ENCODE measurements at places on chromosomes 16 and 17.
A peak's percentile ranks its signal among the peaks of the same experiment; 100 is the strongest.

DNA sequence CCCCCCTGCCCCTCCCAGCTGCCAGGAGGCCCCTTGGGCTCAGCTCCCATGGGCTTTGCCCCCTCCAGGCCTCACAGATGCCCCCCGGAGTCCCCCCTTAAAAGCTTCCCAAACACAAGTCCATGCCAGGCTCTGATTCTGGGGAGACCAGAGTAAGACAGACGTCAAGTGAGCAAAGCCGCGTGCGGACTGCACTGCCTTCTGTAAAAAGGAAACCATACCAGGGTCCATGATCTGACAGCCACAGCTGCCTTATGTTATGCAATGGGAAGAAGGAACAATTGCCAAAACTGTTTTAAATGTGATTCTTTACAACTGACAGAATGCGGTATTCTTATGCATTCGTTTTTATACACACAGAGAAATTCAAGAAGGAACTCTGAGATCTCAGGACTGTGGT lies 17.9 kb upstream of the HEXD start:
- no peak for DNase-seq

DNA sequence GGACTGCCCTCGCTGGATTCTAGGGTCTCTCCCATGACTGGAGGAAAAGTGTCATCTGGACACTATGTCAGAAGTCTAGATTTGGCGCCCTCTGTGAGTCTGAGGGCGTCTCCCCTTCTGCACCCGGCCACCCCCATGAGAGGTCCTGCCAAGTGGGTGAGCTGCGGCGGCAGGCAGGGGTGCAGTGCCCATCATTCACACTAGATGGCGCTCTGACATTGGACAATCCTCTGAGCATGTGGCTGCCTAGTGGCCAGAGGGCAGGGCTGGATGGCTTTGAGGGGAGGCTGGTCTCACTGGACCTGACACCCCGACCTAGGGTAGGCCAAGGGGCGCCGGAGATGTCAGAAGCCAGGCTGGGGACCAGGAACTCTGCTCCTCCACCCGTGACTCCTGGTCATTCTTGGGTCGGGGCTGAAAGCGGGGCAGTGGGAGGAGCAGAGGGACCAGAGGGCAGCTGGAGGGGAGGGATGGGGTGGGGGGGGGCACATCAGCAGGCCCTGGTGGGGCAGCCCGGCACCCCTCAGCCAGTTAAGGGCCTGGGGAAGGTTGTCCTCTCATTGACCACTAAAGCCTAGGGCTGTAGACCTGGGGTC lies 28.0 kb downstream of the MRM1 start:
- peak; percentile 60 for DNase-seq

- no peak for DNase-seq
Observed at GRCh38 chr17:59441464-59442096, 110.1 kb downstream of the YPEL2 start.

DNA sequence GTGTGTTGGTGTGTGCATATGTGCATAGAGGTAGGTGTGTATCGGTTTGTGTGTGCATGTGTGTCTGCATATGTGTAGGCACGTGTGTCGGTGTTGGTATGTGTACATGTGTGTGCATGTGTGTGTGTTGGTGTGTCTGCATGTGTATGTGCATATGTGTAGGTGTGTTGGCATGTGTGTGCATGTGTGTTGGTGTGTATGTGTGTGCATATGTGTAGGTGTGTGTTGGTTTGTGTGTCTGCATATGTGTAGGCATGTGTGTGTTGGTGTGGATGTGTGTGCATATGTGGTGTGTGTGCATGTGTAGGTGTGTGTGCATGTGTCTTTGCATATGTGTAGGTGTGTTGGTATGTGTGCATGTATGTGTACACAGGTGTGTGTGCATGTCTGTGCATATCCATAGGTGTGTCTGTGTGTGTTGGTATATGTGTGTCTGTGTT lies 3.9 kb upstream of the AATK start:
- DNase-seq: no peak

- DNase-seq: no peak
Observed at GRCh38 chr16:57044931-57045693, 47.3 kb upstream of the CPNE2 start.

DNA sequence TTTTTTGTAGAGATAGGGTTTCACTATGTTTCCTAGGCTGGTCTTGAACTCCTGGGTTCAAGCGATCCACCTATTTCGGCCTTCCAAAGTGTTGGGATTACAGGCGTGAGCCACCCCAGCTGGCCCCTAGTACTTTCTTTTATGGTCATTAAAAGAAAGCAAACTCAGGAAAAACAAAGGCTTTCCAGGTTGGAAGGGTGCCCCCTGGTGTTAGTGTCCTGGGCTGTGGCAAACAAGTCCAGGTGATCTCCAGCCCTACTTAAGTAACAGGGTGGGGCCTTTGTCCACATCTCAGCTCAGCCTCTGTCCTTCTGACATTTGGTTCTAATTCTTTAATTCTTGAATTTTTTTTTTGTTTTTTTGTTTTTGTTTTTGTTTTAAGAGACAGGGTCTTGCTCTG lies 6.9 kb downstream of the IGFBP4 start:
- DNase-seq: no peak

DNA sequence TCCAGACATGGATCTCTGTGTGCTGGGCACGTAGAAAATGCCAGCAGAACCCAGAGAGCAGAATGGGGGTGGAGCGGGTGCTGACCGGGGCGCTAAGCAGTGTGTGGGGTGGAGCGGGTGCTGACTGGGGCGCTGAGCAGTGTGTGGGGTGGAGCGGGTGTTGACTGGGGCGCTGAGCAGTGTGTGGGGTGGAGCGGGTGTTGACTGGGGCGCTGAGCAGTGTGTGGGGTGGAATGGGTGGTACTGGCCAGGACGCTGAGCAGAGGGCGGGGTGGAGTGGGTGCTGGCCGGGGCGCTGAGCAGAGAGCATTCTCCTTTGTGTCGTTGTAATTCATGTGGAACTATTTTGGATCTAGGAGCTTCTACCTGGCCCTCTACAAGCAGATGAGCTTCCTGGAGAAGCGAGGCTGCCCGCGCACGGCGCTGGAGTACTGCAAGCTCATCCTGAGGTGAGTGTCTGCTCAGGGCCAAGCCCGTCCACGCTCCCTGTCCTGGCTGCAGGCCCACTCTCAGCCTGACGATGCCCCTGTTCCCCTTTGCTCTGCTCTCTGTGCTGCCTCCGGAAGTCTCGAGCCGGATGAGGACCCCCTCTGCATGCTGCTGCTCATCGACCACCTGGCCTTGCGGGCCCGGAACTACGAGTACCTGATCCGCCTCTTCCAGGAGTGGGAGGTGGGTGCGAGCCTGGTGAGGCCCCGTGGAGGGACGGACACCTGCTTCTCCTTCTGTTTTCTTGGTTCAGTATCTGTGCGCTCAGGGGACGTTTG lies 20.3 kb upstream of the MC1R start:
- DNase-seq: no peak

DNA sequence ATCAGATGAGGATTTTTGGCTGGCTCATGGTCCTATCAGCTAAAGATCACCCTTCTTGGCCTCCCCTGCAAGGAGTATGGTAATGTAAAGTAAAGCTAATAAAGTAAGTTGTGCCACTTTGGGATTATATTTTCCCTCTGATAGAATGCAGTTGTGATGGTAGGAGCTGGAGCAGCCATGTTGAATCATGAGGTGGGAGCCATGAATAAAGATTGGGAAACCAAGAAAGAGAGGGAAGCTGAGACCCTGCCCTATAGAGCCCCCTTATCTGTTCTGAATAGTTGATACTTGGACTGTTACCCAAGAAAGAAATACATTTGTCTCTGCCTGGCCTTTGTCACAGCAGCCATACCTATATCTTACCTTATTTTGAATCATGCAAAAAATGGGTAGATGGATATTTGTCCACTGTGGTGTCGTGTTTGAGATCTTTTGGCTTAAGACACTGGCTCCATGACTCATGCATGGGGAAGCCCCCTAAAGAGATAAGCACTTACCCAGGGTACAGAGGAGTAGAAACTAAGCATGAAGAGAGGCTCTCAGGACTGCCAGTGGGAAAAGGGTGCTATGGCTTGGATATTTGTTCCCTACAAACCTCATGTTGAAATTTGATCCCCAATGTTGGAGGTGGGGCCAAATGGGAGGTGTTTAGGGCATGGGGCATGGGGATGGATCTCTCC lies 17.7 kb upstream of the TVP23A start:
- no peak for DNase-seq

- DNase-seq: peak; percentile 84
Observed at GRCh38 chr17:36463916-36464764, 22.3 kb upstream of the ZNHIT3 start.

- DNase-seq: no peak
Observed at GRCh38 chr16:84687715-84688114, 12.1 kb upstream of the USP10 start.

DNA sequence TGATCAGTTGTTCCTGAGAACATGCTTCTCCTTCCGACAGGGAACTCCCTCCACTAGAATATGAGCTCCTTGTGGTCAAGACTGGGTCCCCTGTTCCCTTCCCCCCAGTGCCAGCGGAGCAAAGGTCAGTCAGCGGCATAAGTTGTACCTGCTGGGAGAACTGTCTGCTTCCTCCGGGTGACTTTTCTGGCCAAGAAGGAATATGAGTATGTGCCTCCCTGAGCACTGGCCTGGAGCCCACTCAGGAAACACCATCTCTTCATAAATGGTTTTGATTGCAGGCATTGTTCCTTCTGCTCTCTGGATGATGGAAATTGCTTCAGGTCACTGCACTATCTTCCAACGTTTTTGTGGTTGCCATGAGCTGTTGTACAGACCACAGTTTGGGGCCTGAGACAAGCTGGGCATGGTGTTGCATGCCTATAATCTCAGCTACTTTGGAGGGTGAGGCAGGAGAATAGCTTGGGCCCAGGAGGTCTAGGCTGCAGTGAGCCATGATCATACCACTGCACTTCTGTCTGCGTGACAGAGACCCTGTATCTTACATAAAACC lies 2.9 kb upstream of the P4HB start:
- no peak for DNase-seq

GRCh38 chr17:79341816-79342215 lies 267.2 kb downstream of the ENGASE start:
- no peak for DNase-seq

DNA sequence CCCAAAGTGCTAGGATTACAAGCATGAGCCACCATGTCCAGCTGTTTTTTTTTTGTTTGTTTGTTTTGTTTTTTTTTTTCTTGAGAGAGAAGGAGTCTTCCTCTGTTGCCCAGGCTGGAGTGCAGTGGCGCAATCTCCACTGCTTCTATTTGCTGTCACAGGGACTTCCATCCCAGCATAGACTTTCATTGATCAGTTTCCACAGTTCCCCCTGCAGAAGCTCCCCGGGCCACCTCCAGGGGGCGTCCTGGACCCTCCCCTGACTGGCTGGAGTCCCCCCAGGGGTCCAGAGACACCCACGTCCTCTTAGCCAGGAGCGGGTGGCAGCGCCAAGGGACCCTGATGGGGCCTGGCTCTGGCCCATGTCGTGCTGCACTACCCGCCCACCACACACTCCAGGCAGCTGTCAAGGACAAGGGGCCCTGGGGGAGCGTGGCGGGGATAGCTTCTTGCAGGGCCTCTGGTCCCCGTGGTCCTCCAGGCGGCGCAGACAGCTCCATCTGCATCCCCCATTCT lies 3.1 kb upstream of the NPW start:
- DNase-seq: no peak

DNA sequence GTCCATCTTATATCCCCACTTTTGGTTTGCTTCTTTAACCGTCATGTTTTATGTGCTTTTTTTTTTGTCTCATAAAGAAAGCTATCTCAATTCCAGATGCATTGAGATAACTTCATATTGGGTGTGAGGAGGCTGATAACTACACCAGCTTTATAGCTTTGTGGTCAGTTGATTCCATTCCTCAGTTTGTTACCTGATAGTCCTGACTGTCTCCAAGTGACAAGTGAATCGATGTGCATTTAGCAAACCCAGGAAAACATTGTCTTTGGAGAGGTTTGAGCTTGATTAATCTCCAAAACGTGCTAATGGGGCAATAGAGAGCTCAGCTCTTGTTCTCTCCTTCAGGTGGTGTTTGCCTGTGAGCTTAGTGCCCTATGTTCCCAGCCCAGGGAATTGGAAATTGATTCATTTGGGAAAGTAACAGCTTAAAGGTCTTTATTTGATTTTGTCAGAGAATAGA lies 22.7 kb downstream of the HS3ST3B1 start:
- no peak for DNase-seq

DNA sequence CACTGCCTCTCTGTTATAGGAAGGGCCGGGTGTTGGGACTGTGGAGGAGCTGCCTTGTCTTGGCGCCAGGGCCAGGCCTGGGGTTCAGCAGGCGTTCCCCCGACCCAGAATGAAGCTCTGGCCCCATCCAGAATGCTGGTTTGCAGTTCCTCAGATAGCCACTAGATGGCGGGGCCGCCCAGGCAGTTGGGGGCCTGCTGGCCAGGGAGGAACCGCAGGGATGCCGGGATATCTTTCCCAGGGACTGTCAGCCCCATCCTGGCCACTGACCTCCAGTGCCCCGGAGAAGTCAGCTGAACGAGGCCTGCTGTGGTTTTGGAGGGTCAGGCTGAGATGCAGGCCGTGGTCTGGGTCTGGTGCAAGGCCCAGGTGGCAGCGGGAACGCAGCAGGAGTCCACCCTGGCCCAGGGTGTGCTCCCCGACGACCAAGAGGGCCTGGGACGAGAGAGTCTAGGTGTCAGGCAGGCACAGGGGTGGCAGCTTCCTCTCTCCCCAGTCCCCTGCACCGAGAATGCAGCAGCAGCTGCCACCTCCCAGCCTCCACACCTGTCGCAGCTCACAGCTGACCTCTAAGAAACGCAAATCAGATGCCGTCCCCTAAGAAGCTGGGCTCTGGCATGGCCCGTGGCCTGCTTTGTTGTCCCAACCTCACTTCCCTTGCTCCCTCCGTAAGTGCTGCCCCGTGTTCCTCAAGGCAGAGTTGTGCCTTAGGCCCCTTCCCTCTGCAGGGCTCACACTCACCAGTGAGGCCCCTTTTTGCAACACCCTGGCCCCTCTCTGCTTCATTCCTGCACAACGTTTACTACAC lies 51.2 kb downstream of the RMI2 start:
- peak; percentile 94 for DNase-seq

DNA sequence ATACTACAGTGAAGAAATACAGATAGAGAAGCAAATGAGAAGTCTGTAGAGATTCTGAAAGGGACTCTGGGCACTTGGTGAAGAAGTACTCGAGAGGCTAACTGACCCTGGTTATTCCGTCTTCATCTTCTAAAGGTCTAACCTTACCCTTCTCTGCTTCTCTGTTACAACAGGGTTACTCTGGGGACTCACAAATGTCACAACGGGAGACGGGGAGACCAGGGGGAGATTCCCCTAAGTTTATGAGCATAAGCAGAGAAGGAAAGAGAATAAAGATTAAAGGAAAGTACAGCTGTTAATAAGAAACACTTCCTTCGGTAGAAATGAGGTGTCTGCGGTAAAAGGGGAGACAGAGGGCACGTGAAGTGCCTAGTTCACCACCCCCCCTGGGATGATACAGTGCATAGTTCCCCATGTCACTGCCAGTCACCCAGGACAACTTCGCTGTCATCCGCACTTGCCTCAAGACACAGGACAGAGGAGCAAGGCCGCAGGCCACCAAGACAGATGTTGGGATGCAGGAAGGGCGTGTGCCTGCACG lies 75.2 kb upstream of the TRAP1 start:
- DNase-seq: peak; percentile 61

DNA sequence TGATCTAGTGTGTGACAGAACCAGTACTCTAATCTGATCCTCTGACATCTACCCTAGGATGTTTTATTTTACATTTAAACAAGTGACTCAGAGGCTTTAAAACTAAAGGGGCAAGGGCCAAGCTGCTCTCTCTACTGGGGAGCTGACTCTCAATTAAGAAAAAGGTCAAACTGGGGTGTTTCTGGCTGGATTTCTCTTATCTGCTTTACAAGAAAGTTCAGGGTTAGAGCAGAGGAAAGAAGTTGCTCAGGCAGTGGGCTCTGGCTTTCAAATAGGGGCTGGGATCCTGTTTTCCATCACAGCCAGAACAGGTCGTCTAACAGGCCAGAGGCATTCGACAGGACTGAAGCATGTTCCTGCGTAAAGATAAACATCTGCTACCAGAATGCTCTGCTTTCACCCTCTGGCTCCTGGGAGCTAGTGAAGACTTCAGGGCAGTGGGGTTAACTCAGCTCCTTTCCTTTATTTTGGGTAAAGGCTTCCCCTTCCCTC lies 8.5 kb downstream of the MMP28 start:
- DNase-seq: no peak
